ENCODE measurements at places on chromosomes 5 and 9.

DNA sequence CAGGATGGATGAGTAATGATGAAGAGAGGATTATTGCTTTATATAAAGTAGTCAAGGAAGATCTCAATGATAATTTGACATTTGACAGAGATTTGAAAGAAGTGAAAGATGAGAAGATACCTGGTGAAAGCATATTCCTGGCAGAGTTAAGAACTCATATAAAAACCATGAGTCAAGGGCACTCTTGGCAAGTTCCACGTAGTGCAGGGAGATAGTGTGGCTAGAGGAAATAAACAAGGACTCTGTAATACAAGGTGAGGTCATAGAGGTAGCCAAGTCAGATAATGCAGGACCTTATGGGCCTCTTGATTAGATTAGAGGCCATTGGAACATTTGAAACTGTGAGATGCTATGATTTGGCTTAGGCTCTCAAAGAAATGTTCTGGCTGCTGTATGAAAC lies 72.3 kb downstream of the HCN1 start:
- DNase-seq, result no peak

GRCh38 chr5:169875091-169875728 lies 105.1 kb downstream of the INSYN2B start:
- no peak for DNase-seq

- no peak for DNase-seq
These were observed 101.0 kb upstream of the GABRG2 start for GRCh38 chr5:161966564-161966963.

GRCh38 chr9:81182431-81182830 lies 506.9 kb downstream of the TLE1 start:
- no peak for DNase-seq

DNA sequence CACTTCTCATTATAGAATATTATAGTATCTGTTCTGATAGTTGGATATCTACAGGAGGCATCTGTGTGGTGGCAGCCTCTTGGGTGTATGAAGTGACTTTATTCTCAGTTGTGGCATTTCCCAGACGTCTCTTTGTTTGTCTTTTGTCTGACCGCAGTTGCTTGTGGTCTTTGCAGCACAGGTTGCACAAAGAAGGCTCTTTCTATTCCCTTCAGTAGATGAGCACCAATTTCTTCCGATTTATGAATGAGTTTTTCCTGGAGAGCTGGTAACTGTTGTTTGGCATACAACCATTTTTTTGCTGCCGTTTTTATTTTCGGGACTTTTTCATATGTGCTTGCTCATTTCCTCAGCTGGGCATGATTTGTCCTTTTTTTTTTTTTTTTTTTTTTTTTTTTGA lies 56.4 kb upstream of the MYO10 start:
- DNase-seq, result no peak

- no peak for DNase-seq
These were observed 259.9 kb upstream of the TARS1 start for GRCh38 chr5:33180900-33181299.

DNA sequence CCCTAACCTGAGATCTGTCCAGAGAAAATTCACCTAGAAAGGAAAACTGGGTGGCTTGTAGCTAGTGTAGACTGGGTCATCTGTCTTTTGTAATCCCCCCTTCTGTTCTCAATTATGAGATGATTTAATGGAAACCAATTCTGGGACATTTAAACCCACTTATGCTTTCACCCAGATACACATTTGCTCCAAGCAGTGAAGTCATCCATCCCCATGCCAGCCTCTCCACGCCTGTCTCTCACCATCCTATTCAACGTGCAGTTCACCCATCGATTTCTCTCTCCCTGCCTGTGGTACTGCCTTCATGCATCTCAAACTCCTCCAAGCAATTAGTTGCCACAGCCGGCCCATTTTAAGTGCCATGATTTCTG lies 1.8 kb downstream of the PHF19 start:
- DNase-seq, result no peak

DNA sequence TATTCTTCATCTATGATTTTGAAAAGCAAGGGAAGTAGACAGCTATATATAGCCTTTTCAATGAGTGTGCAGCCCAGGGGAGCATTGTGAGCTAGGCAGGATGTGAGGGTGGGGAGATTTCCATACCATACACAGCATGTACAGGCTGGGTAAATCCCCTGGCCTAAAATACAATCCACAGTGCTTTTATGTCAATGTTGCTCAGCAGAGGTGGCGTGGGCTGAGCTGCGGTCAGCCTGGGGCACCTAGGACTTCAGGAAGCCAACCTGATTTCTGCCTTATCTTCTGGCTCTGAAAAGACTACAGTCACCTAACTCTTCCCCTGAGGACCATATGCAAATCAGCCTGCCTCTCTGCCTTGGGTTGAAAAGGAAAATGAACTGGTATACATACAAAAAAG lies 6.3 kb upstream of the GARIN3 start:
- no peak for DNase-seq

DNA sequence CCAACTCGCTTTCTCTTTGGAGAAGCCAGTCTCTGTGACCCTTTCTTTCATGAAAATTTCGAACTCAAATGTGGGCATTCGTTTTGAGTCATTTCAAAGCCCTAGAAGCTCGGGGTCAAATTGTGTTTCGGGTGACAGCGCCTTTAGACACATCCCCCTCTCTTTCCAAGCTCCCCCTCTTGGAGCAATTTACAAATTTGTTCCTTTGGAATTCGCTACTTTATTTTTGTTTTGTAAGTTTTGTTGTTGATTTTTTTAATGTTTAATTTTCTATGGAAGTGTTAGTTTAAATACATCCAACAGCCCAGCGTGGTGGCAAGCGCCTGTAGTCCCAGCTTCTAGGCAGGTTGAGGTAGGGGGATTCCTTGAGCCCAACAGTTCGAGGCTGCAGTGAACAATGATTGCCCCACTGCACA lies 4.6 kb upstream of the BARX1 start:
- no peak for DNase-seq

DNA sequence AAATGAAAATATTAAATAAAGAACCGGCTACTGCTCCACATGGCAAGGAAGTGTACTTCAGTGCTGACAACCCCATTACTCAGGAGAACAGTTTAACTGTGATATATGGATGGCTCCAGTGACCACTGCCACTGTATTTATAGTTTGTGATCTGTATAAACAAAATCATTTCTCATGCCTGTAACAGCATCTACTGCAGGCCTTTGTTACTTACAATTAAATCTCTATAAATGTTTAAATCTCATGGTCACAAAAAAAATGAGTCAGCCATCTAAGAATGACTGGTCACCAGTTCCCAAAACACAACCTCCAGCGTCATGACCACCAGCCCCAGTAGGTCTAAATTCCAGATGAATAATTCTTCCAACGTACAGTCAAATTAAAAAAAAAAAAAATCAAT lies 24.6 kb downstream of the SERINC5 start:
- no peak for DNase-seq

GRCh38 chr9:124231095-124231737 lies 26.5 kb upstream of the NEK6 start:
- no peak for DNase-seq

GRCh38 chr5:76811214-76811613 lies 7.6 kb upstream of the F2RL1 start:
- DNase-seq, result no peak

DNA sequence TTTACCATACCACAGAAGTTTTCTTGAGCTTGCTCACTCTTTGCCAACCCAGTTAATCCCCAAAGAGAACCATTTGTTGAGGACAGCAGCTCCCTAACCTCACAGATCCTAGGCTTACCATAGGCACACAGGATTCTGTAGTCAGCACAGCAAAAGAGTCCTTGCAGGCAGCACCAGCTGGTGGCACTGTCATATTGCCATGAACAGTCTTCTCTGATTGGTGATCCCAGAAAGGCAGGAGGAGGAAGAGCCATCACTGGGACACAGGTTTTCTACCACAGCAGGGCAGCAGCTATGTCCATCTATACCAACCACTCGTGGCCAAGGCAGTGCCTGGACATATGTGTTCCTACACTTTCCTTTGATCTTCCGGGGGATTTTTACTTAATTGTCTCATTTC lies 297.1 kb upstream of the CD180 start:
- no peak for DNase-seq

DNA sequence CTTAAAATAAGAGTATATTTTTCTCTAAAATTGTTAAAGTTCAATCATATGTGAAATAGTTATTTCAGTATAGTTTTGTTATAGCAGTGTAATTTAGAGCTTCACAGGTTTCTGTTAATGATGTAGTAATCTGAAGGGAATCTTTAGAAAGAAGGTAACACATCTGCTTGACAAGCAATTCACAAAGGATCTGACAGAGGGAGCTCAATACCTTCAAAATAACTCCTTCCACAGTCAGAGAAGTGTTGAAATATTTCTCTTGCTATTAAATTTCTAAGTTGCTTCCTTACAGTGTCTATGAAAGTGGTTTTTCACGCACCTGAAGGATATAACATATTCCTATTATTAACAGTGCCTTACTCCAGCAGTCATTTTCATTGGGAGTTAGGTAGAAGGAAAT lies 44.9 kb downstream of the SLC25A51 start:
- DNase-seq, result no peak

- DNase-seq, result peak; percentile 79
These were observed 3.6 kb upstream of the AGPAT2 start for GRCh38 chr9:136690806-136691261.

- no peak for DNase-seq
These were observed 267.5 kb downstream of the GABRB2 start for GRCh38 chr5:161278739-161279660.

- no peak for DNase-seq
These were observed 1.1 kb upstream of the ARSI start for GRCh38 chr5:150303660-150304386.

DNA sequence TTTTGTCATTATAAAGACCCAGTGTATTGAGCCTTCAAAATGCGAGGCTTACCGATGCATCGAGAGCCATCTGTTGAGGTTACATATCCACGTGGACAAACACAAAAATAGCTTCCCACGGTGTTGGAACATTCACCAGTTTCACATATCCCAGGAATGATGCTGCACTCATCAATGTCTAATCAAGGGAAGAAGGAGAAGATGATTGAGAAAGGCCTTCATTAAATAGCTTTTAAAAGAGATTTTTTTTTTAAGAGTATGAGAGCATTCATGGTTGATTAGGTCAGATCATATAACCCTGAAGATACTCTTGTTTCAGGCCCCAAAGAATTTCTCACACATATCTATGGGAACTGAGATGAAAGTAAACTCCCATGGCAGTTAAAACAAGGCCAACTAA lies 129.4 kb downstream of the FBN2 start:
- no peak for DNase-seq

- no peak for DNase-seq
These were observed 24.0 kb downstream of the CHD1 start for GRCh38 chr5:98904780-98905179.

DNA sequence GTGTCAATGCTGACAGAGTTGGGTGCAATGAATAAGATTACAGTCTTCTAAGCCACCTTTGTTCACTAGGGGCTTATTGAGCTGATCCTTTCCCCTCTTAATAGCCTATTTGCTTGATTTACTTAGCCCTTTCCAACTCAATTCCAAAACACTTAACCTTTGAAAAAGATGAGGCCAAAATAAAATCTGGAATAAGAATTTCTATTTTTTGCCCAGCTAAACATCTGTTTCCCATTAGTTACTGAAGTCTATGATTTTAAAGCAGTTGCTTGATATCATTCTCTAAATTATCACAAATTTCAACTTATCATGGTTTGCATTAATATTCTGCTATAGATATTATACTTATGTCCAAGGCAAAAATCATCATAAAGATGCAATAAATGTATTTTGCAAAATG lies 1272.0 kb upstream of the ACO1 start:
- no peak for DNase-seq

DNA sequence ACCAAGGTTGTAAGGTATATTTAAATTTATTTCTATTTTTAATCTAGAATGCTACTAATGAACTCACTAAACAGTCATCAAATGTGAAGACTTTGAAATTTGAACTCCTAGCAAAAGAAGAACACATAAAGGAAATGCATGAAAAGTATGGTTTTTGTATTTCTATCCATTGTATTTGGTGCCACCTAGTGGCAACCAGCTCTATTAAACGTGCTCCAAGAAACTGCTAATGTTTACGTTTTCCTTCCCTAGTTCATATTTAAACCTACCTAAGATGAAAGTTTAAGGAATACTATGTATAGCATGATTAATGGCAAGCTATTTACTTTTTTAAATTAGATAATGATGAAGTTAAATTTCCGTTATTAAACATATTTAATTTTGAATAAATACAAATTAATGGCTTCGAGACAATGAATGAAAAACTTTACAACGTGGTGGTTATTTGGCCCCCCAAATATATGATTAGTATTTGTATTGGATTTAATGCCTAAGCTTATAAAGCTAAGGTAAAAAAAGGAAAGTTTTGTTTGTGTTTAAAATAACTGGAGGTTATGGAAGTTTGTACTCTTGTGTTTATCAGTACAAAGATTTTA lies 115.9 kb upstream of the SH3GL2 start:
- DNase-seq, result no peak

DNA sequence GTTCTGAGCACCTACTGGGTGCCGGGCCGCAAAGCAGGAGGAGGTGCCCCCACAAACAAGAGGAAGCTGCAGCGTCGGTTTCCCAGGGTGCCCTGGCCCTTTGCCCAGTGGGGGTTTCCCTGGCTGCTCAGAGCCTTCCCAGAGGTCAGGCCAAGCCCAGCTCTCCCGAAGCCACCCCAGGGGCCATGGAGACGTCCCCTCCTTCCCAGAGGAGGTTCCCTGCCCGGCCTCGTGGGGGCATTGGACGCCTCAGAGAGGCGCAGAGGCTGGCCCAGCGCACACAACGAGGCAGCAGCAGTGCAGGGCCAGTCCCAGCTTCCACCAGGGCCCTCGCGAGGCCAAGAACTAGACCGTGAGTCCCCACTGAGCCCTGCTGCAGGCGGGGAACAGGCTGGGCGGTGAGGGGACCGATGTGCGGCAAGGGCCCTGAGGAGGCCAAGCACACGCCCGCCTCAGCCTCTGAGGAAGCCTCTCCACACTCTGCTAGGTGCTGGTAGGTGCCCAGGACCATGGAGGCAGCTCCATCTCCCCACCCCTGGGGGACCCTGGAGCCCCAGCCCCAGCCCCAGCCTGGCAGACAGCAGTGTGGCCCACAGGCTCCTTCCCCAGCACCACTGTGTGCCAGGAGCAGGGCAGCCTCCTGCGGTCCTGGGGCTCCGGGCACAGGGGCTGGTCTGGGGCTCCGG lies 7.0 kb downstream of the DIPK1B start:
- no peak for DNase-seq

All from upper lobe of right lung (tissue), 1 donor.